Spinal cord (tissue), 10 donors: ENCODE measurements at places on chromosomes 2 and 18.

DNA sequence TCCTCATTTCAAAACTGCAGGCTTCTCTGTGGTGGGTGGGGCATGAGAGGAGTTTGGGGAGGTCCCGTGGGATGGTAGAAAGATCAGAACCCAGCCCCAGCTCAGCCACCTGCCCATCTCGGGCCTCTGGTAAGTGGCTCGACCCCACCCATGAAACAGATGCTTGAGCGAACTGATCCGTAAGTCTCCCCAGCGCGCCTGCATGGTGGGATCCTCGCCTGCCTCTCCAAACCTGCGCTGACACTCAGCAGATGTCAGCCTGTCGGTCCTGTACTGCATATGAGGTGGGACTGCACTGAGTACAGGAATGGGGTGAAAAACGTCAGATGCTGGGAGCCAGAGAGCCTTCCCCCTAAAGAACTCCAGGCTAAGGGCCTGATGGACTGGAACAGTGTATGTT lies 15.9 kb upstream of the RPL31 start:
- DNase-seq, result no peak

- DNase-seq, result peak; percentile 70
Measured at GRCh38 chr2:54899576-54900200, 150.6 kb downstream of the RTN4 start.

DNA sequence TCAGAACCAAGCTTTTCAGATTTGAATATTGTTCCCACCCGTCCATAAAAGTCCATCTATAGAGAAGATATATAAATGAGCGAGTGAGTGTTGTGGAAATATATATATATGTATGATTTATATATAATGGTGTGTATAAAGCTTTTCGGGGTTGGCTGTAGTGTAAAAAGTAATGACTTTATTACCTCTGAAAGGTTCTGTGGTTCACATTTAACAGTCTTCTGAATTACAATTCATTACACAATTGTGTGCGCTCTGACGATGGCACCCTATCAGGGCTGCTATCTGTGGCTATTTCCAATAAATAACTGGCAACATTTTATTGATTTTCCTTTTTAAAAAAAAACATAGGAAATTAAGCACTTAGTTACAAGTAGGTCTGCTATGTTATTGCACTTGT lies 2.7 kb upstream of the BCL11A start:
- DNase-seq, result no peak

DNA sequence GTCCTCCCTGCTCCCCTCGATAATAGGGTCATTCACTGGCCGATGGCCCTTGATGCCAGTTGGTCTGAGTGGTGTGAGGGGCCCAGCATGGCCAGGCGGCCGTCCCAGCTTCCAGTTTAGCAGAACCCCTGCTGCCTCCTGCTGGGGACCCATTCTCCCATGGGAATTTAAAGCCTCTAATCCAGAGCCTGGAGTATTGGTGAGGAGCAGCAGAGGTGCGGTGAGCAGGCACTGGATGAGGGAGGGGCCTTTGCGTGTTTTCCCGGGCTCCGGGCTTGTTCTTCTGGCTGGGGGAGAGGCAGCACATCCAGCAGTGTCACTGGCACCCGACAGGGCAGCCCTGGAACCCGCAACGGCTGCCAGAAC lies 17.4 kb downstream of the KCNIP3 start:
- DNase-seq, result no peak

- no peak for DNase-seq
Measured at GRCh38 chr2:12507295-12507694, 209.4 kb upstream of the TRIB2 start.

GRCh38 chr2:177169810-177170514 lies 42.6 kb upstream of the HNRNPA3 start:
- DNase-seq, result no peak

DNA sequence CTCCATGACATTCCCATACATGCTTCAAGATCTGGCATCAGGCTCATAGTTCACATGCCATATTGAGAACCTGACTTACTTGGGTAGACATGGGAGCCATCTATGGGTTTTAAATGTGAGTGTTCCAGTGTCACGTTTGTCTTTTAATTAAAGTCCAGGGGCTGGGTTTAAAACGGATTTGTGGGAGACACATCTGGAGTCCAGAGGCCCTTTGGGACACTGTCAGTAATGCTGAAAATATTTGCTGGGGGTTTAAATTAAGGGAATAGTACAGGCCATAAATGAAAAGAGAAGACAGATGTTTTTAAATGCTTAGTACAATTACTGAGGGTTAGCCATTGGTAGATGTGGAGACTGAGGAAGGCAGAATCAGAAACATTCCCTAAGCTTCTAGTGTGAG lies 478.0 kb downstream of the PID1 start:
- DNase-seq, result no peak

- DNase-seq, result no peak
Measured at GRCh38 chr18:64287926-64288325, 139.0 kb upstream of the LINC00305 start.

DNA sequence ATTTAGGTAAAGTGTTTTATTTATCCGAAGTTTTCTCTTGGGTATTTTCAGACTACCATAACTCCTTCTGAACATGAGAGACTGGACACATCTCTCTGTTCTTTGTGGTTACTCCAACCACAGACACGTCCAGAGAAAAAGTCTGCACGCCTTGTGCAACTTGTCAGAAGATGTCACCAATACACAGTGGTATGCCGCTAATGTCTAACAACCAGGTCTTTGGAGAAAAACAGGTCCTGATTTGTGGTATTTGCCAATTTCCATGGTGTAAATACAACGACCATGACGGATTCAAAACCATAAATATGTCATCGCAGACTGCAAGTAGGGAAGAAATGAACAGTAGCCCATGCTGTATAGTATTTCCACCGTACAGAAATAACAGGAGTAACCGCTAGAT lies 620.6 kb upstream of the ID2 start:
- DNase-seq, result no peak

- no peak for DNase-seq
Measured at GRCh38 chr2:242056026-242056425, 186.5 kb downstream of the RTP5 start.

GRCh38 chr2:26892922-26893524 lies 45.1 kb downstream of the DPYSL5 start:
- peak; percentile 53 for DNase-seq

GRCh38 chr2:122780251-122780650 lies 1024.8 kb downstream of the TSN start:
- no peak for DNase-seq

DNA sequence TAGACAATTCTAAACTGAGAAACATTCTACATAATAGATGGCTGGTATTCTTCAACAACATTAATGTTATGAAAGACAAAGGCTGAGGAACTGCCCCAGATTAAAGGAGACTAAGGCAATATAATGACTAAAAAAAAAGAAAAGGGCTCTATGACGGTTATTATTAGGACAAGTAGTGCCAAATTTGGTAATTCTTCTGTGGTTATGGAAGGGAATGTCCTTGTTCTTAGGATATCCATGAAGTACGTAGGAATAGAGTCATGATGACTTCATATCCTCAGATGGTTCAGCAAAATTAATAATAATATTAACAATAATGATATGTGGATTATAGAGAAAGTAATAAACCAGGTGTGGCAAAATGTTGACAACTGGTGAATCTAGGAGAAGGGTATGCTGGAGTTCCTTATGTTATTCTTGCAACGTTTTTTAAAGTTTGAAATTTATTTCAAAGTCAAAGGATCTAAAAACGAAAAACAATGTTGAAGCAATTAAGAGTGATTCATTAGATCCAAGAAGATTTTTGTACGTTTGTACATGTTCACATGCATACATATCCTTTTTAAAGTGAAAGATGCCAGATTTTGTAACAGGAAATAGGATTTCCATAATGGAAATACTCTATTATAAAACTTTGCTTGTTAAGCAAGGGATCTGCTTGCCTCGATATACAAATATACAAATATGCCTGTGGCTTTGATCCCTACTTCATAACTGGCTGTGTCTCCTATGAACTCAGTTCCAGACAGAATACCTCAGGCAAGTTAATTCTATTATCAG lies 27.7 kb upstream of the STRN start:
- DNase-seq, result no peak

DNA sequence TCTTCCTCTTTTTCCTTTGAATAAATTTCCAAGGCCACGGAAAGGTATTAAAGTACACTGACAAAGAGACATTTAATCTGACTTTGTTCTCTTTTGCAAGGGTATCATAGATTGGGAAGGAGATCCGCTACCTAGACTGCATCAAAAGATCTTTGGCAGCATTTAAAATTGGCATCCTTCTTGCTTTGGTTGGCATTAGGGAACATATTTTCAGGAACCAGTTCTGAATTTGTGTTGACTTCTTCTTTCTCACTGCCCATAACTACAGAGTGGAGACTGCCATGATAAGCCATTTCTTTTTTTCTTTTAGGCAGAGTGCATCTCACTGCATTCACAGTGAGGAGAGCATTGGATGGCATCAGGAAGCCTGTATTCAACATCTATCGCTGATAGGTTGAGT lies 83.4 kb downstream of the DOCK10 start:
- DNase-seq, result no peak

DNA sequence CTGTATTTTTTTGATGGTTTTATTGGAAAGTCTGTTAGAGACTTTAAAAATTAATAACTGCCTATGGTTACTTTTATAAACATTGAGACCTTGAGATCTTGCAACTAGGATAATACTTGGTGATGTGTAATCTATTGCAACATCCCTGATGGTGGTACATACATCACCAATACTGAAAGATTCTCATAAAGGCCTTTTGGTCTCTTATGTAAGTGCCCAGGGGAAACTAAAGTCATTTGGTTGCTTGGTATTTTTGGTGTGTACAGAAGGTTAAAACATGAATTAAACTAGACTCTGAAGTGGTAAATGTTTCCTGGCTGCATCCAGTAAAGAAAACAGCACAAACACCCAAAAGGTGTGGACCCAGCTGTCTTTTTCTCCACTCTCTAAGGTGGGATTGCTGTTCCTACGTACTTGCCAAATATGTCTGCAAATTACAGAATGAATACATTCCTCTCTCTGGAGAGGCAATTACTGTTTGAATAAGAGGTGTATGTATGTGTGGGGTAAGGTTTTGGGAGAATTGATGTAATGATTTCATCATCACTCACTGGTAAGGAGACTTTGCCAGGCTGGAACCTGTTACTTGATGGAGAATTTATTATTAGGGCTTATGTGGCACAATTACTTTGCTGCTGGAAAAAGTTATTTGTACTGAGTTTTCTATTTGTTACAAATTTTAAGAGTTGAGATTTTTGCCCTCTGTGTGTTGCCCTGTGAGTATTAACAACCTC lies 3.6 kb downstream of the B3GNT2 start:
- DNase-seq, result no peak

DNA sequence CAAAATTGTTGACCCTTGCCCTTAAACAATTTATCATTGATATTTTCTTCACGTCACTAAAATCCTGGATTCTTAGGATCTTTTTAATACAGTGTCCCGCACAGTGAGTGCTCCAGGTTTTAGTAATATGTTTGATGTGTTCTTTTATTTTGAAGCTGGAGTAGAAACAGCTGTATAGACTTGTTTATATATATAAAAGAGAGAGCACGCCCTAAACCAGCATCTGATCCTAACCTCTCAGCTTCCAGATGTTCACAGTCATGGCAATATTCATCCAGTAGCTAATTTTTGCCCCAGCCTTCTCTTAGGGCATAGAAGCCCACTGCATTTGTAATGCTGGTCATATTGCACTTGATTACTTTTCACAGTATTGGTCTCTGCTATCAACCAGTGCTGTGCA lies 170.0 kb upstream of the EPAS1 start:
- DNase-seq, result no peak

GRCh38 chr2:178264211-178264610 lies 69.9 kb downstream of the OSBPL6 start:
- DNase-seq, result no peak

GRCh38 chr18:76465630-76466409 lies 29.2 kb downstream of the ZNF516 start:
- no peak for DNase-seq

DNA sequence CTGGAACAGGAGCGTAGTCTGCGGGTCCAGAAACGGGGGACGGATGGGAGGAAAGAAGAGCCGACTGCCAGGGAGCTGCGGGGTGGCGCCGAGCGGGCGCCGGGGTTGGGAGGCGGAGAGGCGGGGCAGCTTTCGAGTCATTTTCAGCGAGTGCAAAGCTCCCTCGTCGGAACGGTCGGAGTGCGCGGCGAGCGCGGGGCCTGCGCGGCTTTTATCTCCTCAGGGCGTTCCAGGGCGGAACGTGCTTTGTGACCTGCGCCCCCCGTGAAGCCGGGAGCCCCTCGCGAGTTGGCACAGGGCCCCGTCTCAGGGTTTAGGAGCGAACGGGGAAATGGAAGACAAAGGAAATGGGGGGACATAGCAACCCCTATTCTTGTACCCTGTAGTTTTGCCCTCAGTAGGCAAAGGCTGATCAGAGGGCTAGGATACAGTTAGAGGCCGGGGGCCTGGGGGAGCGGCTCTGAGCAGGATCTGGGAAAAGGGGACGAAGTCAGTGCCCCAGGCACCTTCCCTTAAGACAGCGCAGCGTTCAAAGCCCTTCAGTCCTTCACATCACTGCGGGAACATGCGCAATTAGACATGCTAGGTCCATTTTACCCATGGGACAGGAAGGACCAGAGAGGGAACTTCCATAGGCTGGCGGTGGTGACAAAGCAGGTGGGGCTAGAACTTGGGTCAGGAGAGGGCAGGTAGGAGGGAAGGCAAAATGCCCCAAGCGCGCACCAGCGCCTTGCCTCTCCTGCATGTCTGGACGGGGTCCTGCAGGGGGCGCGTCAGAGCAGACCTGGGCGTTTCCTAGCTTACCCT lies 60.1 kb upstream of the IL1RL1 start:
- no peak for DNase-seq

- DNase-seq, result no peak
Measured at GRCh38 chr2:25492726-25493125, 151.0 kb upstream of the DNMT3A start.

GRCh38 chr18:74625157-74625556 lies 27.5 kb downstream of the ZNF407 start:
- no peak for DNase-seq

GRCh38 chr2:44931198-44931780 lies 10.2 kb upstream of the SIX3 start:
- no peak for DNase-seq

DNA sequence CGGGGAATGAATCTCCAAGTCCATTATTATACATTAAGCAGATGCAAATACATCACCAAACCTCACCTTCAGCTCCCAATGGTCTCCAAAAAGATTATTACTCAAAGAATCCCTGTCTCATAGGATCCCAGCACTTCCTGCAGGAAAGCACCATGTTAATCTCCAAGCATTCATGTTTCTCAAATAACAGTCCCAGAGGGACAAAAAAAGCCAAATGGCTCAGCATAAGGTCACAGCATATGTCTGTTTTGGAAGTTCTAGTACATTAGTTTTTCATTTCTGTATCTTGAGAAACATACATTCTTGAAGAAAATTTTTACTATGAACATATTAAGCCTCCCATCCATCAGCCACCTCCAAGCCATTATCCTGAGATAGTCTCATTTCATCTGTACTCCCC lies 103.3 kb downstream of the METTL4 start:
- no peak for DNase-seq

GRCh38 chr18:31658670-31659575 lies 25.5 kb downstream of the B4GALT6 start:
- no peak for DNase-seq

GRCh38 chr2:165833156-165833555 lies 39.1 kb upstream of the GALNT3 start:
- DNase-seq, result no peak
